Nephron progenitor cell (in vitro differentiated cells): ENCODE measurements at places on chromosomes 4 and X.
A peak's percentile ranks its signal among the peaks of the same experiment; 100 is the strongest.

DNA sequence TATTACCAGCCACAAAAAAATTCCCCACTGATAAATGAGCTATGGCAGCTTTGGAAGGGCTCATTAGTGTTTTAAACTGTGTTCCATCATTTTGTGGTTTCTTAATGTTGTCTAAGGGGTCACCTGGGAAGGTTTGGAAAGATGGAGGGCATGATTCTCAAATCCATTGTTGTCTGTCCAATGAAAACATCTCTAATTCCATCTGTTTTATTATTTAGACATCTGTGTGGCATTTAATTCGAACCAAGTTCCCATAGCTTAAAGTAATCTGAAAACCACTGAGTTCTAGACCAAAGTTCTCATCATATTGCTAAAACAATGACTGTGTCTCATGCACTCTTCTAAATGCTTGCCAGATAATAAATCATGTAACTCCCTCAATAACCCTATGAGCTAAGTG is 103.8 kb upstream of the PPP3CA start:
- no peak for DNase-seq

- DNase-seq: no peak
Observed at GRCh38 chr4:1364217-1364616, 17.2 kb downstream of the UVSSA start.

- no peak for DNase-seq
Observed at GRCh38 chr4:66767442-66767841, 777.9 kb downstream of the CENPC start.

- peak; percentile 43 for DNase-seq
Observed at GRCh38 chr4:3873408-3874027, 107.3 kb downstream of the ADRA2C start.

DNA sequence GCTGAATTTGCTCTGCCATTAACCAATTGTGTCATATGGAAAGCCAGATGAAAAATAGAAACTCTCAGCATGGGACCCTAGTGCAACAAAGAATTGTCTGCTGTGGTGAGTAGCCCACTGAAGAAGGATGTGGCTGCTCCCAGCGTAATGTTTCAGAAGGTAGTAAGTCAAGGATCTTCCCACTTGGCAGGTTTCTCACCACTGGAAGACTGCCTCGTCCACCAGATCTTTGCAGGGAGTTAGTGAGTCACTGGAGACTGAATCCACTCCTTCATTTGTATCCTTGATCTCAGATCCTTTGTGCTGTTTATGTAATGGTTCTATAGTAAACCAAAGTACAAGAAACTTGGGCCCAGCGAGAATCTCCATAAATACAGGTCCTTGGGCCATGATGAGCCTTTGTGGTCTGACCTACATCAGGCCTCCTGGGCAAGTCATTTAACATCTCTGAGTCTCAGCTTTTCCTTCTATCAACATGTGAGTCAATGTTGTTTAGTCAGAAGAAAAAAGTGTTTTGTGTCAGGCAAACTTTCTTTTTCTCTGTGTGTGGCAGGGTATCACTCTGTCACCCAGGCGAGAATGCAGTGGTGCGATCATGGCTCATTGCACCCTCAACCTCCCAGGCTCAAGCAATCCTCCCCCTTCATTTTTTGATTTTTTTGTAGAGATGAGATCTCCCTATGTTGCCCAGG is 78.0 kb upstream of the CCDC160 start:
- DNase-seq: no peak

- no peak for DNase-seq
Observed at GRCh38 chr4:168811786-168812651, 198.0 kb downstream of the CBR4 start.

GRCh38 chr4:5452156-5452555 is 256.2 kb downstream of the EVC2 start:
- DNase-seq: no peak

DNA sequence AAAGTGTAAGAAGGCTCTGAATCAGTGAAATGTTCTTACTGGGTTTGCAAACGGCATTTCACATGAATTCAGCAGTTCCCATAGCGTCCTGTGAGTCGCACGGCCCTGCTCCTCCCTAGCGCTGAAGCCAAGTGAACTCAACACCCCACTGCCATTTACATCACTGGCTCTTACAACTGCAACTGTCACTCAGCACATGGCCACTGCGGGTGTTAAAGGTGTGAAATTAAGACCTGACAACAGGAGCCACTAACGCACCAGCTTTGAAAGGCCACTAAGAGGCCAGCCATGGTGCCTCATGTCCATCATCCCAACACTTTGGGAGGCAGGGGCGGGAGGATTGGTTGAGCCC is 31.7 kb downstream of the RNF212 start:
- no peak for DNase-seq

GRCh38 chrX:14051416-14051815 is 21.7 kb upstream of the GEMIN8 start:
- no peak for DNase-seq

DNA sequence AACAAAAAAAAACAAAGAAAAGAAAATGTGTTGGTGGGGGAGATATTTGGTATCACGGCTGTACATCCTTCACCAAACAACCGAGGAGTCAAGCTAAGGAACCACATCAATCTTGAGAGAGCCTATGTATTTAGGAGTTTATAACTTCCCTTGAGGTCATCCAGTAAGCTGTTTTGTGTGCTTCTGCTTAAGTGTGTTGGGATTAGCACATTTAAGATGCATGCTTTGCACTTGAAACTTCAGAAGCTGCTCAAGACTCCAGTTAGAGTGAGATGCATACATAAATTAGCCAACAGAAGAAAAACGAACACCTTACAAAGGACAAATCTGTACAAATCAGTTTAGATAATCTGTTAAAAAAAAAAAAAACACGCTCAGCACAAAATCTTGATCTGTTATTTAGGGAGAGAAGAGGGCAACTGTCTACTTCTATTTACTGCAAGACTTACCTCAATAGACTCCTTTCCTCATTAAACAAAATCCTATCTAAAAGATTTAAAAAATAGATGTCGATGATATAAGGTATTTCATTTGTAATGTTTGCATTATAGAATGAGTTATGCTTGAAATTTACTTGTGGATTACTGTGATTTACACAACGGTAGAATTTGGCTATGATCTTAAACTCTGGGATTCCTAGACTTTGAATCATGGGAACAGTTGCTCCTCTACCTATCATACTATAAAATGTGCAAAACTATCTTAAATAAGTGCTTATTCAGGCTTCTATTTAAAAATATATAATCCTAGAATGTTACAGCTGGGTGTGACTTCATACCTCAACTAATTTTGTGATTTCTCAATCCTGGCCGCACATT is 53.8 kb upstream of the NAP1L5 start:
- no peak for DNase-seq

- no peak for DNase-seq
Observed at GRCh38 chr4:149173241-149174013, 642.2 kb downstream of the IQCM start.

- no peak for DNase-seq
Observed at GRCh38 chrX:15448010-15448639, 45.0 kb downstream of the PIR start.
